ENCODE measurements at places on chromosomes 4 and X. TPM values are rescaled to one million over a fixed set of nuclear protein-coding genes. Genes with fewer than 3 reads are reported as not detected.
A peak's percentile ranks its signal among the peaks of the same experiment; 100 is the strongest.

GRCh38 chrX:20265726-20266681 lies 705 bp downstream of the RPS6KA3 start:
- peak; percentile 45 for DNase-seq

- no peak for DNase-seq
These were observed 7.6 kb upstream of the LNX1 start for GRCh38 chr4:53598901-53599300.

DNA sequence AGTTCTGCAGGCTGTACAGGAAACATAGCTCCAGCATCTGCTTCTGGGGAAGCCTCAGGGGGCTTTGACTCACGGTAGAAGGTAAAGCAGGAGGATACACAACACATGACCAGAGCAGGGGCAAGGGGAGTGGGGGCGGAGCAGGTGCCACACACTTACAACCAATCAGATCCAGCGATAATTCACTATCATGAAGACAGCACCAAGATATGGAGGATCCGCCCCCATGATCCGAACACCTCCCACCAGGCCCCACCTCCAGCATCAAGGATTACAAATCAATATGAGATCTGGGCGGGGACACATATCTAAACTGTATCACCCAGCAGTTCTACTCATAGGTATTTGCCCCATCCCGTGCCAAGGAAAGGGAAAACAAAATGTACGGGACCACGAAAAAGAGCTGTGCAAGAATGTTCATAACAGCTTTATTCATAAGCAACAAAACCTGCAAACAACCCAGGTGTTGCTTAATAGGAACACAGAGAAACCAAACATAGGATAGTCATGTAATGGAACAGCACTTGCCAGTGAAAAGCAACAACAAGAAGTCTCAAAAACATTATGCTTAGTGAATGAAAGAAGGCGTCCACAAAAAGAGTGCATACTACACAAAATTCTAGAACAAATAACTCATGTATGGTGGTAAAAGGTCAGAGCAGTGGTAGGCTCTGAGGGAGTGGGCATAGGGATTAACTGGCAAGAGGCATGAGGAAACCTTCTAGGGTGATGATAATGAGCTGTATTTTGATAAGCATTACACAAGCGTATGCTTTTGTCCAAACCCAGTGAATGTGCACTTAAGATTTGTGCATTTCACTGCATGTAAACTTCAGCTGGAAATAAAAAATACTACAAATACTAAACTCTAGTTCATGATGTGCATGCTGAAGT lies 130.9 kb upstream of the FAM9B start:
- DNase-seq = no peak

GRCh38 chr4:145171911-145172310 lies 8.5 kb downstream of the OTUD4 start:
- no peak for DNase-seq

DNA sequence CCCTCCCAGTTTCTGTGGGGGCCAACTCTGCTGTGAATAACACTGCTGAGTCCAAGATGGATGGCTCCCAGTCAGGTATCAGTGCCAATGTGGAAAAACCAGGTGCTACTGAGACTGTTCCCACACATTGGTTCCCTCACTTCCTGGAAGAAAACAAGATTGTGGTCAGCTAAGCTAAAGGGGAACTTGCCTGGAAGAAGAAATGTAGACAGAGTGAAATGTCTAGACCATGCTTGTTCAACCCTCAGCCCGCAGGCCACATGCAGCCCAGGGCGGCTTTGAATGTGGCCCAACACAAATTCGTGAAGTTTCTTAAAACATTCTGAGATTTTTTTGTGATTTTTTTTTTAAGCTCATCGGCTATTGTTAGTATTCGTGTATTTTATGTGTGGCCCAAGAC lies 28.6 kb upstream of the UTP14A start:
- DNase-seq = no peak

- no peak for DNase-seq
These were observed 5.0 kb downstream of the XPNPEP2 start for GRCh38 chrX:129743821-129744220.

DNA sequence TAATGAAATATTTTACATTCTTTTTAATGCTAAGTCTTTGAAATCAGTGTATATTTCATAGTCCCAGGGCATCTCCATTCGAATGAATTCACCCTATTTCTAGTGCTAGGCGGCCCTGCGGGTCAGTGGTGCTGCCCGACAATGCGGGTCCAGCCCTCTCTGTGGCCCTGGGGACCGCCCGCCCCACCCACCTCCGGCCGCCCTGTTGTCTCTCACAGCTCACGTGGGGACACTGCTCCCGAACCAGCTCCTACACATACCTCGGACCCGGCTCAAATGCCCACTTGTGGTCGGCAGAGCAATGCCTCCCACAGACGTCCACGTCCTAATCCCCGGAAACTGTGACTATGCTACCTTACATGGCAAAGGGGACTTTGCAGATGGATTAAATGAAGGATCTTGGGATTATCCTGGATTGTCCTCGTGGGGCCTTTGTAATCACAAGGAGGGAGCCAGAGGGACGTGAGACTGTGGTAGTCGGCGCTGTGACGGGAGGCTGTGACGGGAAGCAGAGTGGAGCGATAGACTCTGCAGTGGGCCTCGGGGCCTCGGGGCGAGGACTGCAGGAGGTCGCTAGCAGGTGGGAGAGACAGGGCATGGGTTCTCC lies 92.3 kb upstream of the PSAPL1 start:
- no peak for DNase-seq

- no peak for DNase-seq
These were observed 4.5 kb downstream of the C1GALT1C1 start for GRCh38 chrX:120625371-120625770.

GRCh38 chrX:43702079-43702524 lies 46.0 kb downstream of the MAOA start:
- no peak for DNase-seq

- no peak for DNase-seq
These were observed 250.3 kb upstream of the ARSJ start for GRCh38 chr4:114229706-114230105.

DNA sequence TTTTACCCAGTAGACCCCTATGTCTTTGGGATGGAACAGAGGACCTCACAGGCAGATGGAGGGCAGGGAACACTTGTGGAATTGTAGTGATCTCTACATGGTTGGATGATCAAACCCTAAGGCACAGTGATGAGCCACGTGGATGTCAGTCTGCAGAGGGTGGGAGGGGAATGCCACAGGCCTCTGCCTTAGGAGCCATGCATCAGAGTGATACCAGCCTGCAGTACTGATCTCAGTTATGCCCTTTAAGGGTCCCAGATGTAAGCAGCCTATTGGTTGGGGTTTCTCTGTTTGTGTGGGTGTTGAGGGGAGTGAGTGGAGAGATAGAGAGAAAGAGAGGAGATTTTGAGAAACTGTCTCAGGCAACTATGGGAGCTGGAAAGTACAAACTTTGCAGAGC lies 39.9 kb upstream of the XAGE1B start:
- no peak for DNase-seq

DNA sequence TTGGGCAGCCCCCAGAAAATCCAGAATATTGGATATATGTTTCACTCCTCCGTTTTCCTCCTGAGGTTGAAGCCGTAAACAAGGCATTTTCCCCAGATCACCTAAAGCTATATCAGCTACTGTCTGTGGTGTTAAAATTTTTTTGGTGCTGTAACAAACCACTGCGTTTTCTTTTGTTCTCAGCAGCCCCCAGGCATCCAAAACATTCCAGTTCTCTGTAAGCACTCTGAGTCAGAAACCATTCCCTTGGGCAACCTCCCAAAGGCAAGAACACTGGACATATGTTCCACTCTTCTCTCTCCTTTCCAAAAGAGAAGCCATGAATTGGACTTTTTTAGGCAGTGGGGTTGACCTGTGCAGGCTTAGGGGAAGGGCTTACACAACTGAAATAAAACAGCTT lies 310.9 kb downstream of the MID1IP1 start:
- no peak for DNase-seq

- DNase-seq = no peak
These were observed 288.4 kb downstream of the BCOR start for GRCh38 chrX:39809331-39809730.

GRCh38 chr4:54657185-54657550 lies 589 bp upstream of the KIT start:
- no peak for DNase-seq

DNA sequence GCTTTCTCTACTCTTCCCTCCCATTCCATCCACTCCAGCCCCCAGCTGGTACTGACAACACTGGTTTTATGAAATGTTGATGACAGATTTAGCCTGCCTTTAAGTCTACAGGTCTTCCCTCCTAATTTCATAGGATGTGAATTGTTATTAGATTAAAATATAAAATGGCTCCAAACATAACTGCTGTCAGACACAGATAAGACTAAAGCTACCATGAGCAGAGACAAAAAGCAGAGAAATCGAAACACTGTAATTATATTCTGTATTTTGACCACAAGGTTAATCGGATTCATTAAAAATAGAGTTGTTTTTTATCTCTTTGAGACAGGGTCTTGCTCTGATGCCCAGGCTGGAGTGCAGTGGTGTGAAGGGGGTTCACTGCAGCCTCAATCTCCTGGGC lies 28.3 kb downstream of the SEC24D start:
- DNase-seq = no peak

DNA sequence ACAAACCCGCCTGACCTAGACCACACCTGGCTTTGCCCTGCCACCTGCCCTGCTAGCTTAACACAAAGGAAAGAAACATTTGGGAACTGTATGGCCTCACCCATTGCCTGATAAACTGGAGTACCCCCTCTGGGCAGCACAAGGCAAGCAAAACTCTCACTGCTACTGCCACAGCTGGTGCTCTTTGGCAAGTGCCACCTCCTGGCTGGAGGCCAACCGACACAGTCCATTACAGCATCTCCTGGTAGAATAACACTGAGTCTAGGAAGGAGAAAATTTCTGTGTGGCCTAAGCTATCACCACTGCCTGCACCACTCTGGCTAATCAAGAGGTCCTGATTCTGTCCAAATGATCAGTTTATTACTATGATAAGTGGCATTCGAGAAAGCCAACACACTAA lies 18.9 kb upstream of the SPANXN3 start:
- DNase-seq = no peak

DNA sequence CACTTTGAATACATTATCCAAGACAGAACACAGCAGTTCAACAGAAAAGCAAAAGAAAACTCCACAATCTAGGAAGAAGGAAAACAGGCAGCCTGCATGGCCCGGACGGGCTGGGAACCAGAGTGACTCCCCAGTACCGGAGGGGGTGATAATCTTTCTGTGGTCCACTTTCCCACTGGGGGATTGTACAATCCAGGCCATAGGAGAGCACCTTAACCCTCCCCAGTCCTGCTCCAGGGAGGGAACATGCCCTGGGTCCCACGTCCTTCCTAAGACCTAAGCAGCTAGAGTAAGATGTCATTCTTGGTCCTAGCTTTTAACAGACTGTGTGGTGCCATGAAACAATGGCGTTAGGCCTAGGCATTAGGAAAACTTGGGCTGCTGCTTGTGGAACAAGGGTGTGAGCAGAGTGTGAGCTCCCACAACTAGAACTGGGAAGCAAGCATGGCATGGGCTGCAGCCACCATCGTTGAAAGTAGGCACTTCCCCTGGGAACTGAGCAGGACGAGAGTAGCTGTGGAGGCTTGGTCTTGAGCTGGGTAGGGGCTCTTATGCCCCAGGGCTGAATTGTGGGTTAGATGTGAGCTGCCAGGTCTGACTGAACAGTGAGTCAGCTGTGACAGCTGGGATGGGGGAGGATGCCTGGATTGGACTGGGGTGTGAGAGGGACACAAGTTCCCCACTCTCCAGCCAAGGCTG lies 42.4 kb downstream of the NAT8L start:
- no peak for DNase-seq

GRCh38 chr4:168642591-168642990 lies 145.7 kb downstream of the PALLD start:
- no peak for DNase-seq

GRCh38 chrX:16934185-16934584 lies 12.3 kb upstream of the REPS2 start:
- DNase-seq = no peak

DNA sequence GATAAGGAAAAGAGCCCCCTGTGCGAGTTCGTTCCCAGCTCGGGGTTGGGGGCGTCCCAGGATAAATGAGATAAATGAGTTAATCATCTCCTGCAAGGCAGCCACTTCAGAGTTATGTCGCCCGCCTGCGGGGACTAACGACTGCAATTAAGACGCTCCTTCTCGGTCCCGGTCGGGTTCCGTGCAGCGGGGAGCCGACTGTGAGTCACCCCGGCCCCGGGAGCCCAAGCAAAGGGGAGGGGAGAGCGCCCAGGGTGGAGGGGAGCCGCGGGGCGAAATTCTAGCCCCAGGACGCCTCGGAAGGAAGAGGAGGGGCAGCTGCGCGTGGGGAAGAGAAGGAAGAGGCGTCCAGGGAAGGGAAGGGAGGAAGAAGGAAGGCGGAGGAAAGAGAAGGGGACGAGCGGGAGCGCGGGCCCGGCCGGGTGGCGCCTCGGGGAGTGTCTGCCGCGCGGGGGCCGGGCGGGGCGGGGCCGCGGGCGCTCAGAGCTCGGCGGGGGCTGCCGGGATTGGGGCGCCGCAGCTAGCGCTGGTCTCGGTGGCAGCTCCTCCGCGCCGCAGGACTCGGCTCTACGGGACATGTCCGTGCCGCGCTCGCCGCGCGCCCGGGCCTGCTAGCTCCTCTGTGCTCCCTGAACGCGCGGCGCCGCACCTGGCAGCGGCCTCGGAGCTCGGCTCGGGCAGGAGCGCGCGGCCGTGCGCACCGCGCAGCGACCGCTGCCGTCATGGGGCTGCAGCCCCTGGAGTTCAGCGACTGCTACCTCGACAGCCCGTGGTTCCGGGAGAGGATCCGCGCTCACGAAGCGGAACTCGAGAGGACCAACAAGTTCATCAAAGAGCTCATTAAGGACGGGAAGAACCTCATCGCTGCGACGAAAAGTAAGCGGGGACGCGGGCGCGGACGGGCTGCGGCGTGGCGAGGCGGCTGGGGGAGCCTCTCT lies at the start of gene ARHGAP10:
Gene ARHGAP10, plus strand, starts transcription at position 509 of the 938 bp plus-strand sequence. Its CDS starts 214 bp downstream, at position 723.
- peak; percentile 80 for DNase-seq

GRCh38 chrX:93874554-93874953 lies 200.5 kb downstream of the FAM133A start:
- DNase-seq = no peak

DNA sequence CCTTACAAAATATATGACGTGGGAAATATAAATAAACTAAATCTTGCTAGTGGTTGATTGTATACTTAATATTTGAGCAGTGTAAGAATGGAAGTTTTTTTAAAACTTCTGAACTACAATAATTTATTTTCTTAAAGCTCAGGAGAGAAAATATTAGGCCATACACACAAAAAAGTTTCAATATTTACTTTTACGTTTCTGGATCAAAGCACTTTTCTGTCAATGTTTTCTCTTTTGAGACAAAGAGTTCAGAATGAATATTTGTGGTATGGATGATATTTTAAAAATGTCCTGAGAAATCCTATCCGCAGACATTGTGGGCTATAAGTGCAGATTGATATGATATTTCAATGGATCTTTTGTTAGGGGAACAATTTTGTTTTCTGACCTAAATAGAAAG lies 109.9 kb downstream of the TLL1 start:
- no peak for DNase-seq

Gene GYPB
- not detected for total RNA-seq

Gene SHISA3
- 0.31 TPM for total RNA-seq

Gene G3BP2
- 123 TPM for total RNA-seq

Gene NR0B1
- total RNA-seq = not detected

Gene MAGEA4
- total RNA-seq = not detected

Gene POU4F2
- not detected for total RNA-seq

Gene RTL3
- not detected for total RNA-seq

Gene CLDN2
- total RNA-seq = not detected

Gene ZNF330
- 39.0 TPM for total RNA-seq

Gene ARAF
- total RNA-seq = 68.5 TPM

Gene IL3RA
- total RNA-seq = 7.4 TPM

Gene SSX2
- total RNA-seq = not detected

Gene HPGDS
- 4.4 TPM for total RNA-seq

Gene AASDH
- 17.2 TPM for total RNA-seq

Gene SYTL5
- total RNA-seq = 8.2 TPM

Gene SHOX
- total RNA-seq = not detected
